T follicular helper cell (primary cell): ENCODE measurements at places on chromosomes 13 and 19.

DNA sequence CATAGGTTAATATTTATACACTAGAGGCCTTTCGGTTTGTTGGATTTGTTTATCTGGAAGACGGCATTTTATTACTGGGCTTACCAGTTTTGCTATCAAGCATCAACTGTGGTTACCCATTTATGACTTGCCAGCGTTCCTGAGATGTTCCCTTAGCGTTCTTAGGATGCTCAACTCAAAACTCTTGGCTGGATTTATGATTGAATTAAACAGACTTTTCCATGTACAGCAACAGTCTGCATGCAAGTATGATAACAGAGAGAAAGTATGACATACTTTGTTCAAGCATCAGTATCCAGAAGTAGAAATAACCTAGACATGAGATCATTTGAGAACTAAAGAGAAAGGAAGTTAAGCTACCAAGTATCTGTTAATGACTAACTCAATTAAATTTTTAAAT lies 29.9 kb upstream of the RNF113B start:
- DNase-seq, result no peak

- no peak for DNase-seq
Observed at GRCh38 chr19:28103921-28104320, 1109.0 kb downstream of the UQCRFS1 start.

GRCh38 chr19:3765121-3765520 lies 2.6 kb downstream of the MRPL54 start:
- DNase-seq, result no peak

- no peak for DNase-seq
Observed at GRCh38 chr13:74662905-74663304, 528.7 kb upstream of the KLF12 start.

- no peak for DNase-seq
Observed at GRCh38 chr13:59352600-59352999, 811.1 kb downstream of the DIAPH3 start.

DNA sequence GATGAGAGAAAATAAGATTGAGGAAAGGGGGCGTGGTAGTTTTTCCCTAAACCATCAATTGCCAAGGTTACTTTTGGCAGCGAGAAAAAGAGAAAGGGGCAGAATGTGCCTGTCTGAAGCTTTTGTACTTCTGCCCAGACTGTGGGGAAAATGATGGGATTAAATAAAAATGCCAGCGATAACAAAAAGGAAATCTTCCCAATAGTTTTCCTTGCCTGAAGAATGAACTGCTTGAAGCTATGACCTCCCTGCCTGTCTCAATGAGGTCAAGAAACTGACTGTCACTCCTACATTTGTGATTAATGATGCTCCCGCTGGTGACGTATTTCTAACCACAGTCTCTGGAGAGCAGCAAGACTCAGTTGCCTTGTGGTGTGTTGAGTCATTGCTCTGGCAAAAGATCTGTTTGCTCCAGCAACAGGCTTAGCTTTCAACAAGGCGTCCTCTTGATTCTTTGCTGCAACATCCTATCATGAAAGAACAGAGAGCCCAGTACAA lies 1051.5 kb downstream of the DIAPH3 start:
- DNase-seq, result no peak

- DNase-seq, result no peak
Observed at GRCh38 chr19:44603201-44603945, 10.0 kb upstream of the IGSF23 start.

DNA sequence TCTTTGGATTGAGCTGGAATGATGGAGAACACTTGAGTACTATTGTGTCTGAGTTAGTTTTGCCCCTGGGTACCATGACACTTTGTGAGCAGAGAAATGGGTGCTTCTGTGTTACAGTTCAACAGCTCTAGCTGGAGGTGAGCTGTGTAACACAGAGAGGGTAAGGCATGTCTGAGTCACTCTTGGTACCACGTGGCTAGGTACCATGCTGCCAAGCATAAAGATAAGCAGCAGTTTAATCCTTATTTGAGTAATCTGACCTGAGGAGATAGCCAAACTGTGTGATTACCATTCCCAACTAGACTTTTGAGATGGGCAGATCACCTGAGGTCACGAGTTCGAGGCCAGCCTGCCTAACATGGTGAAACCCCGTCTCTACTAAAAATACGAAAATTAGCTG lies 122.0 kb downstream of the OLFM4 start:
- no peak for DNase-seq

DNA sequence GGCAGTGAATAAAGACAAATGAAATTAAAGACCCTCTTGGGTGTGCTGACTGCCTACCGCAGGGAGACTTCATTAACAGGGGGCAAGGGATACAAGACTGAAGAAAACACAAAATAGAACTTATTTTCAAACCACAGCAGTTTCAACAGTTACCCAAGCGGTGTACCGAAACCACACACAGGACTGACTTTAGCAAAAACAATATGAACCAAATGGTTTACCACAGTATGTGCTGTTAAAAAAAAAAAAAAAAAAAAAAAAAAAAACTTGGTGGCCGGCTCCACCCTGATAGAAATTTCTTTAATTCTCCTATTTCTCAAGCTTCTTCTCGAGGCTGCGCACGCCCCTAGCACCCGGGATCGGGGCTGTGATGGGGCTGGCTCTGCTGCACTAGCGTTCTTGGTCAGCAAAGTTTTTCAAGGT lies 42.6 kb downstream of the KLF2 start:
- DNase-seq, result peak; percentile 54

DNA sequence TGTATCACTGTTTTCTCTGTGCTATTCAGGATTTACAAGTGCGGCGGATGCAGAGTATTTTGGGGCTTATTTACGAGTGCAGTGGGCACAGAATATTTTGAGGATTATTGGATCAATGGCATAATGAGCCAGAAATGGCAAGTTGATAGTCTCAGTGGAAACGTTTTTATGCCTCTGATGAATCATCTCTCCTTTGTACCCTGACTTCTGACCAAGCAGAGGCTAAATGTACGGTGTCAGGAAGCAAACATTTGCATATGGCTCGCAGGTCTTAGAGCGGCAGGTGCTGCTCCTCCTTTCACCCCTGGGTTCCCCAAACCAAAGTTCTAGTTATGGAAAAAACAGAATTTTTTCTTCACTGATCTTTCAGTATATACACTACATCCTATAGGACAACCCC lies 94.5 kb downstream of the LIG4 start:
- no peak for DNase-seq

DNA sequence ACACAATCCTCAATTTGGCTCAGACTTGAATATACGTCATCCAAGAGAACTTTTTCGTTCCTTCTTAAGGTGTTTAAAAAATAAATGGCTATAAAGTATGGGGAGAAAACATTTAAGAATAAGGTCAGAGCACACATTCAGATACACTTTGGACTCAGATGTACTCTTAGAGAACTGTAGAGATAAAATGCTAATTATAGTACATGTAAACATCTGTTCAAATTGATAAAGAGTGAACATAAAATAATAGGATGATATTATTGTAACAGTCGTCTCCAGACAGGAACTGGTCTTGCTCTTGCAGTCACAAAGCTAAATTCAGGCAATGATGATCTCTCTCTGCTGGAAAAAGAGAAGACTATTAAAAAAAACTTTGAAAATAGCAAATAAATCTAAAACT lies 91.4 kb downstream of the RBM26 start:
- DNase-seq, result no peak

DNA sequence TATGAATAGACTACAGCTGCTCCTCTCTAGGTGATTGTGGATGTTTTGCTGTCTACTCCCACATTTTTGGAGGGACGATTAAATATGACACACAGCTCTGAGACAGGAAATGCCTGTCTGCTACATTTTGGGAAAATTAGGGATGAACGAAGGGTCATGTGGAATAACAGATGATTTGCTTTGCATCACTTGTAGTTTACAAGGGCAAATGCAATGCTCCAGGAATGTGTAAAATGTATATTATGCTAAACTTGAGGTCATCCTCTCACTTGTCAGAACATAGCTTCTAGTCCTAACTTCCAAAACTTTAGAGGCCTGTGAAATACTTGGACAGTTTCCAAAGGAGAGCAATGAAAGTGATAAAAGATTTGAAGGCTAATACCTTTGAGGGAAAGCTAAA lies 284.2 kb upstream of the DACH1 start:
- DNase-seq, result no peak

- no peak for DNase-seq
Observed at GRCh38 chr13:57353831-57354230, 186.8 kb downstream of the PRR20E start.

- DNase-seq, result no peak
Observed at GRCh38 chr13:71619096-71619495, 247.9 kb downstream of the DACH1 start.

- DNase-seq, result no peak
Observed at GRCh38 chr13:44307844-44308243, 65.8 kb upstream of the SERP2 start.

DNA sequence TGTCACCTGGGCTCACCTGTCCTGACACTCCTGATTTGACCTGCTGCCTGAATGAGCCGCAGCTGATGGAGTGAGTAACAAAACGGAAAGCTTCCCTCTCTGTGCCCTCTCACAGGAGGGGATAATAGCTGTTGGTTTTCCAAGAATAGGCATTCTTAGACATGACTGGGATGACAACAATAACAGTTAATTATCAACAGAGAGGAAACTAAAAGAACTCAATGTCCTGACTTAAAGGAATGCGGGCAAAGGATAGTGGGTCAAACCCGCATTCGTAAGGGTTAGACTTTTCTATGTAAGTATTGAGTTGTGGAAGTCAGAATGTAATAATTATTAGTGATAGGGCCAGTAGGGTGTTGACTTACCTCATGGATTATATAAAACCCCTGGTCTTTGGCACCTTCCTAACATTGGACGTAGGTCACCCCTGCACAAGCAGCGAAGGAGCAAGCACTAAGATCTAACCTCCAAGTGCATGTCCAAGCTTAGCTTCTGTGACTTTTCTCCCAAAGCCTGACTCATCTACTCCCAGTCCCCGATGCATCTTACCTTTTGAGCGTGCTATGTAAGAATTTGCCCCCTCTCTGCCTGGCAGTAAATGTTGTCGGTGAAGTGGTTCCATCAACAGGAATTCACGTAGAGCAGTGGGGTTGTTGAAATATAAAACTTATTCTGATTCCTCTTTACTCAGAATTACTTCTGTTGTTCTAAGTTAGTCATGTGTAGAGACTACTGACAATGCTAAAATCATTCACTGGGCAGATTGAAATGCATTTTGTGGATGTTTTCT lies 442.3 kb downstream of the FGF9 start:
- DNase-seq, result no peak

GRCh38 chr13:50379584-50379983 lies 364.3 kb downstream of the KCNRG start:
- DNase-seq, result no peak

DNA sequence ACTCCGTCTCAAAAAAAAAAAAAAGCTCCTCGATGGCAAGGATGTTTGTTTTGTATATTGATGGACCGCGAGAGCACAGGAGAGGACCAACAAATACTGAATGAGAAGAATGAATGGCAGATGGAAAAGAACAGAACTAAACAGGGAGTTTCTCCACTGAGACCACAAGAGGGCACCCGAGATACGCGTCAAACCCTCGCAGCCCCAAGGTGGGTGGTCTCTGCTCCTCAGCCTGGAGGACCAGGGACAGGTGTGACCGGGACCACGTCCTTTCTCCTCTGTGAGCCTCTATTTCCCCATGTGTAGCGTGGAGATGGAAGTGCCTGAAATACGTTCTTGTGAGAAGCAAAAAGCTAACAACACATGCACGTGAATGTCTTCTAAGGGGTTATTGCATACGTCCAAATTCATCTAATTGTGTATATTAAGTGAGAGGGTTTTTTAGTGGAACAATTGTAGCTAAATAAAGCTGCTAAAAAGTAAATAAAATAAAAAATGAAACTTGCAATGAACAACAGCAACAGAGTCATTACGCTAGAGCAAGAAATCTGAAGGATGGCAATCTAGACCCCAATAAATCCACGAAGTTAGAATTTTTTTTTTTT lies 8.3 kb upstream of the CDC42EP5 start:
- DNase-seq, result no peak

DNA sequence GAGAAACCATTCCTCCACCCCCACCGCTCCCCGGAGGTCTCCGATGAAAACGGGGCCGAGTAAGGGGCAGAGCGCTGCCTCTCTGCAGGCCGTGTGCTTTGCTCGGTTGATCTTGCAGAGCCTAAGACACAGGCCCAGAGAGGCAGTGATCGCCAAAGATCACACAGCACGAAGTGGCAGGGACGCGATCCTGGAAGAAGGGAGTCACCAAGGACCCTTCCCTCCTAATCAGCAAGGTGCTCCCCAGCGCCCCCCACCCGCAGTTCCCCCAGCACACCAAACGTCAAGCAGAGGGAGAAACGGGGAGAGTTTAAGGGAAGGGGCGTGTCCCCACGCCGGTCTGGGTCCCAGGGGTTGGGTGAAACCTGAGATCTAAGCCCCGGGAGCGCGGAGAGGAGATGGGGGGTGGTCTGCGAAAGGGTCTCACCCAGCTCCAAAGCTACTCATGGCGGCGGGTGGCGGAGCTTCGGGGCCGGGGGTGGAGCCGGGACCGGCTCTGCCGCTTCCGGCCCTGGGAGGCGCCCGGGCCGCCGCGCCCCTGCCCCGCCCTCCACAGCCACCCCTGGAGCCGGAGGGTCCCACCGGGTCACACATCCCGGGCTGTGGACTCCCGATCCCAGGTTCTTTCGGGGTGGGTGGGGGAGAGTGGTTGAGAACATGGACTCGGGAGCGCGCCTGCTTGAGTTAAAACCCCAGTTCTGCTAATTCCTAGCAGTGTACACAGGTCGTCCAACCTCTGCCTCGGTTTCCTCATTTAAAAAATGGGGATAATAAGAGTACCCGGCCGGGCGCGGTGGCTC lies at the start of gene EML2:
EML2 (minus strand) TSS at position 468 of the 800 bp plus-strand sequence; CDS start at position 447, 21 bp downstream.
- DNase-seq, result peak; percentile 33

DNA sequence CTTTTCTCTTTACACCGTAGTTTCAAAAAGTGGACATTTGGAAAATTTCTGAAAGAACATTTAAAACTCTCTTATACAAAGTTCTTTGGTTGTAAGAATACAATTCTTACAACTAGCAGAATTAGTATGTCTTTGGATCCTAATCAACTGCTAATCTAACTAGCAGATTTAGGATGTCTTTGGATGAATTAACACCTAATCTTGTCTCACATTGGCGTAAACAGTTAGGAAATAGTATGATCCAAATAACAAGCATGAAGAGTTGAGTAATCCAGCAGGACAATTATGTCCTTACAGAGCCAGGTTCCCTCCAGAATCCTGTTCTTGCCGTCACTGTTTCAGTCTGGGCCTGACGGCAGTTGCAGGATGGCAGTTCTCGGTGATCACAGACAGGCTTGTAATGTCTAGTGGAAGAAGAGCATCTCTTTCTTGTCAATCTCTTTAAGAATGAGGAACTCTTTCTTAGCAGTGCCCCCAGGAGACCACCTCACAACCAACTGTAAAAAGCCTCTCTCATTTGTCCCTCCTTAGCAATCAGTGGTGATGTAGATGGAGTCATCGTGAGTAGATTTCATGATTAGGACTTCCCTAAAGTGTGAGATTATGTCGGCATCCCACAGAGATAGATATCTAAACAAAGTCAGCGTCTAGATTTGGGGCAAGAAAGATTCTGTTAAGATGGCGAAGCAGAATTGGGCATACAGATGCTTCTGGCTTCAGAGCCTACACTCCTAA lies 5.7 kb upstream of the TNFSF13B start:
- DNase-seq, result no peak
